Peyer's patch (tissue), 4 donors: ENCODE measurements at places on chromosomes 1 and 21. TPM values are rescaled to one million over a fixed set of nuclear protein-coding genes. Genes with fewer than 3 reads are reported as not detected.

Gene CDA
- total RNA-seq: 39.1 TPM

GRCh38 chr1:179550746-179551682, 24.7 kb downstream of the NPHS2 start:
- no peak for DNase-seq

GRCh38 chr21:33168886-33169285, 60.9 kb upstream of the IFNAR2 start:
- no peak for DNase-seq

- peak; percentile 65 for DNase-seq
Measured at GRCh38 chr1:24984800-24985522, 54.9 kb upstream of the RUNX3 start.

GRCh38 chr1:9121496-9122409, 7.1 kb downstream of the GPR157 start:
- no peak for DNase-seq
